Sigmoid colon (tissue), 7 donors: ENCODE measurements at places on chromosomes 11 and 22. TPM values are rescaled to one million over a fixed set of nuclear protein-coding genes. Genes with fewer than 3 reads are reported as not detected.

GRCh38 chr11:17400048-17400775, 11.8 kb upstream of the KCNJ11 start:
- H3K36me3 ChIP-seq = no peaks in the 10 kb centered on the region
- no peak overlapping the region for H3K4me3 ChIP-seq
- H3K27me3 ChIP-seq = no peaks in the 10 kb centered on the region
- DNase-seq = no peak
- no peak overlapping the region for H3K27ac ChIP-seq

- H3K4me1 ChIP-seq = no peaks in the 10 kb centered on the region
- H3K27me3 ChIP-seq = no peaks in the 10 kb centered on the region
- no peaks in the 10 kb centered on the region for H3K36me3 ChIP-seq
- DNase-seq = no peak
- no peak overlapping the region for H3K4me3 ChIP-seq
Measured at GRCh38 chr11:83764643-83765042, 478.5 kb upstream of the CCDC90B start.

Gene HPX
- 0.69 TPM for polyA plus RNA-seq

DNA sequence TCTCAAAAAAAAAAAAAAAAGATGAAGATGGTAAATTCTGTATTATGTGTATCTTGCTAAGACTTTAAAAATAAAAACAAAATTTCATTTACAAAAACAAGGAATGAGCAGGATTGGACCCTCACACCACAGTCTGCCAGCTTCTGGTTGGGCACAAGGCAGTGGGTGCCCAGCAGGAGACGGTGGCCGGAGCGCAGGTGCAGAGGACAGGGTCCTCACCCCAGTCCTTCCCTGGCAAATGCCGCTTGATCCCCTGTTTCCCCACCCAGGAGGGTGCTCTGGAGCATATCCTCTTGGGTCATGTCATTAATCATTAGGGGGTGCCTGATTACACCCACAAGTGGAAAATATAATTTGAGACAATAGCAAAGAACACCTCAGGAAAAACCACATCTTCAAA, 31.2 kb downstream of the SHANK2 start:
- no peak overlapping the region for H3K27ac ChIP-seq
- no peaks in the 10 kb centered on the region for H3K27me3 ChIP-seq
- no peak overlapping the region for H3K4me3 ChIP-seq
- DNase-seq = peak; percentile 38
- no peaks in the 10 kb centered on the region for H3K36me3 ChIP-seq

- peak; percentile 80 for DNase-seq
- H3K4me3 ChIP-seq = no peak overlapping the region
- H3K27me3 ChIP-seq = no peaks in the 10 kb centered on the region
- peaks cover 40% of the 10 kb centered on the region for H3K4me1 ChIP-seq
Measured at GRCh38 chr22:35961480-35962295, 66.9 kb downstream of the RBFOX2 start.

DNA sequence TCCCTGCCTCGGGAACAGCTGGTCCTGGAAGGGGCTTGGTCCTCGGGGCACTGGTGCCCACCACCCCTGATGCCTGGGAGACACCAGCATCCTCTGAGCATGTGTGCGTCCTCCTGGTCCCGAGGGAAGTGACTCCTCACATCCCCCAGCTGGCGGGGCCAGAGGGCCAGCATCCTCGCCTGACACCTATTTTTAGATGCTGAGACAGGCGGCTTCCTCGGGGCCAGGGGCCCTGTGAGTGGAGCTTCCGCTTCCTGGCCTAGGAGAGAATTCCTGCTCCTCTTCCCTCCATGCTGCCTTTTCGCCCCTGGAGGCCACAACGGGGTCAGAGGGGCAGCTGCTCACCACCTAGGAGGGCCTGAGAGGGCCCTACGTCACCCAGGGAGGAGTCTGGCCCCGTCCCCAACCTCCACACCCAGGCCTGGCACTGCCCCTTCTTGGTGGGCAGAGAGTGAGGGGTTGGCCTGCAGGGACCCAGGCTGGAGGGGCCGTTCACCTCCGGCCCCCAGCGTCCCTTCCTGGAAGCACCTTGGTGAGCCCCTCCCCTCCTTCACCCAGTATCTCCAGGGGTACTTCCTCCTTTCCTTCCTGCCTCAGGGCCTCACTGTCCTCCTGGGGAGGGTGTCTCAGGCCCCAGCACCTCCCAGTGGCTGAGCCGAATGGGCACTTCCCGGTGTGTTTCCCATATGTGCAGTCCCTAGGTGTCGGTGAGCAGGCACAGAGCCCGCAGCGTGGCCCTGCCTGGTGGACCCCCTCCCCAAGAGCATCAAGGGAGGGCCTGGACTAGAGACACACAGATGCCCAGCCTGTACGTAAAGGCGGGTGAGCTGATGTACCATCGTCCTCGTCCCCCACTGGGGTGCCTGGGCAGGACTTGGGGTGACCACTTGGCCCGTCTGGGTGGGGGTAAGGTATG, 6.1 kb downstream of the CD81 start:
- no peaks in the 10 kb centered on the region for H3K36me3 ChIP-seq
- H3K27me3 ChIP-seq = no peaks in the 10 kb centered on the region
- no peak overlapping the region for H3K4me3 ChIP-seq

- peaks cover 5% of the 10 kb centered on the region for H3K27me3 ChIP-seq
- H3K27ac ChIP-seq = peak overlapping the region; percentile 62
- no peak for DNase-seq
- H3K36me3 ChIP-seq = no peaks in the 10 kb centered on the region
Measured at GRCh38 chr11:64642871-64643255, 51.8 kb downstream of the SLC22A12 start.

Gene APOA5
- polyA plus RNA-seq = not detected

- H3K27ac ChIP-seq = no peak overlapping the region
- no peaks in the 10 kb centered on the region for H3K36me3 ChIP-seq
- H3K4me3 ChIP-seq = no peak overlapping the region
- H3K27me3 ChIP-seq = no peaks in the 10 kb centered on the region
- no peak for DNase-seq
Measured at GRCh38 chr22:46121079-46121478, 29.2 kb upstream of the PPARA start.

GRCh38 chr22:47476231-47476630, 713.8 kb downstream of the TBC1D22A start:
- H3K4me1 ChIP-seq = no peaks in the 10 kb centered on the region
- H3K27me3 ChIP-seq = no peaks in the 10 kb centered on the region

- H3K27ac ChIP-seq = no peak overlapping the region
- H3K27me3 ChIP-seq = no peaks in the 10 kb centered on the region
- DNase-seq = no peak
- peaks cover 47% of the 10 kb centered on the region for H3K4me1 ChIP-seq
Measured at GRCh38 chr11:57313788-57314135, 11.0 kb downstream of the TNKS1BP1 start.

DNA sequence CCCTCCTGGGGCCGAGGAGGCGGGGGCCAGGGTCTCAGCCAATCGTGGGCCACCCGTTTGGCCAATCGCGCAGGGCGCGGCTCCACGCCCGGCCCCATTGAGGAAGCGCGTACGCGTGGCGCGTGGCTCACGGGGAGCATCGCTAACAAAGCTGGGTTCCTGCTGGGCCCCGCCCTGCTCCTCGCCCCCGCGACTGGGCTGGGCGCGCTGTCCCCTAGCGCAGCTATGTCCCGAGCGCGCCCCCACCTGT, 614 bp upstream of the ASCL2 start:
- no peak overlapping the region for H3K4me3 ChIP-seq
- H3K4me1 ChIP-seq = no peaks in the 10 kb centered on the region
- peaks cover 36% of the 10 kb centered on the region for H3K27me3 ChIP-seq
- peak; percentile 62 for DNase-seq
- H3K27ac ChIP-seq = no peak overlapping the region

GRCh38 chr11:69915501-69916250, 96.5 kb upstream of the FGF3 start:
- peak; percentile 84 for DNase-seq
- H3K27ac ChIP-seq = peak overlapping the region; percentile 64
- H3K36me3 ChIP-seq = no peaks in the 10 kb centered on the region
- H3K4me3 ChIP-seq = no peak overlapping the region
